CD4-positive, alpha-beta T cell treated with Interleukin-15 for 4 hours (primary cell): ENCODE measurements at places on chromosomes 2 and 18.

GRCh38 chr2:3739313-3739712 lies 35.9 kb downstream of the DCDC2C start:
- DNase-seq: no peak

DNA sequence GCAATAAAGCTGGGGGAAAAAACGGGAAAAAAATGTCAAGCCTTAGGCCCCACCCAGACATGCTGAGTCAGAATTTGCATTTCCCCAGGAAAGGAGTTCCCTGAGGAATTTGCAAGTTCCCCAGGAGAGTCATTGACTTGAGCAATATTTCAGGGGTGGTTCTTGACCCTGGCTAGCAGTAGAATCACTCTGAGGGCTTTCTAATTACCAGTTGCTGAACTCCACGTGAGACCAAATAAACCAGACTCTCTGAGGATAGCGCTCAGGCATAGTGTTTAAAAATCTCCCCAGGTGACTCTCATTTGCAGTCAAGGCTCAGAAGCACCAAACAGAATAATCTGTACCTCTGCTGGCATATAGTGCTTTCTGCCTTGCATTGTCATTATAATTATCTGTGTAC lies 48.7 kb downstream of the C1QL2 start:
- no peak for DNase-seq

GRCh38 chr2:126378176-126378575 lies 277.8 kb upstream of the GYPC start:
- DNase-seq: no peak

DNA sequence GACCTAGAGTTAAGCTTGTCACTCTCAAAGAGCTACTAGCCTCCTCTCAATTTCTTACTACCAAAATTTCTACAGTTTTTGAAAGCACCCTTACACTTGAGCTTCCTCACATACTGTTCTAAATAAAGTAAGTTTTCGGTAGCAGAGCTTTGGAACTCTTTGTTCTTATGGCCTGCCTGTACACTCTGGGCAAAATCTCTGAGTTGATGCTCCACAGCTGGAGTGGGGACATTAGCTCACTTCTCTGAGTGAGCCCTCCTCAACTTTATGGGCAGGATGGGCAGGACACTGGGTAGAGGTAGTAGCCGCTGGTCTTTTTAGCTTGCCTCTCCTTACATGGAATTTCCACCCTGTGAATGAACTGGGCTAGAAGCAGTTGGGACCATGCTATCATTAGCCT lies 127.8 kb downstream of the FAM210A start:
- DNase-seq: no peak

GRCh38 chr2:48080534-48081316 lies 174.4 kb upstream of the FBXO11 start:
- DNase-seq: no peak

DNA sequence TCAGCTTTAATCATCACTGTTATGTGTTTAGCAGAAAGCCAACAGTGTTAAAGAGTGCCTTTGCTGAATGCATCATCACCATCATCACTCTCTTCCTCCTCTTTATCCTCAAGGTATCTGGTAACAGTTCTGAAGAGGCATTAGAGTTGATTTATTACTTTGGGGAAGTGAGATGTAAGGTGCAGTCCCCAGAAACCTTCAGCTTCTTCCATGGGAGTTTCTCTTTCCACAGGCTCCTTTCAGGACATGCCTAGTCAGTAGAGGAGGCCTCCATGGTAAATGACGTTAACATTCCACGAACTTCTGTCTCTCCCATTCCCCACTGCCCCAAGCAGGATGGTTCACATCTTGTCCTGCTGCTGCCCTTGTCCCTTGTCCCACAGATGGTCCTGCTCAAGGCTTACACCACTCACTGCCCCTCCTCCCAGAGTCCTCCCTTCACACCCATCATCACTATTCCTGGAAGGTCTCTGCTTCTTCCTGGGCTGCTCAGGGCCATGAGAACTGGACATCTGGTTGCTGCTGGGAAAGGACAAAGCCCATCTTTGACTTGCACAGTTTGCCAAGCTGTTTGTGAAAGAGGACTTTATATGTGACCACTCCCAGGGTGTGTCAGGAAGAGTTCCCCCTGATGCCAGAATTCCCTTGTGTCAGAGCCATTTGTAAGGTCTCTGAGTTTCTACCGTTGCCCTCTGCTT lies 5.3 kb upstream of the REG1A start:
- DNase-seq: no peak

DNA sequence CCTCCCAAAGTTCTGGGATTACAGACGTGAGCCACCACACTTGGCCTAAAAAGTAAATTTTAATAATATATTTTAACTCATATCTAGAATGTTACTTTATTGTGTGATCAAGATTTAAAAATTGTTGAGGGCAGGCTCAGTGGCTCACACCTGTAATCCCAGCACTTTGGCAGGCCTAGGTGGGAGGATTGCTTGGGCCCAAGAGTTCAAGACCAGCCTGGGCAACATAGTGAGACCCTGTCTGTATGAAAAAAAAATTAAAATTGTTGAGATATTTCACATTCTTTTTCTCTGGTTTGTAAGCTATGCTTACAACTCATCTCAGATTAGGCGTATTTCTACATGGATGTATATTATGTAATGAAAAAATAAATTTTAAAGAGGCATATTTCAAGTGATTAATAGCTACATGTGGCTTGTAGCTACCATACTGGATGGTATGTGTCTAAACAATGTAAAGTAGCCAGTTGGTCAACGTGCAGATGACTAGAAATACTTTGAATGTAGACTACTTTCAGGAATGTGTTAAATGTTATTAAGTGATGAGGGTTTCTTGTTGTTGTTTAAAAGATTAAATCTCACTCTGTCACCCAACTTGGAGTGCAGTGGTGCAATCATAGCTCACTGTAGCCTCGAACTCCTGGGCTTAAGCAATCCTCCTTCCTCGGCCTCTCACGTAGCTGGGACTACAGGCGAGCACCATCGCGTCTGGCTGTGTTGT lies 5.9 kb downstream of the RAB10 start:
- no peak for DNase-seq

GRCh38 chr18:51610481-51610880 lies 413.0 kb upstream of the MEX3C start:
- no peak for DNase-seq

DNA sequence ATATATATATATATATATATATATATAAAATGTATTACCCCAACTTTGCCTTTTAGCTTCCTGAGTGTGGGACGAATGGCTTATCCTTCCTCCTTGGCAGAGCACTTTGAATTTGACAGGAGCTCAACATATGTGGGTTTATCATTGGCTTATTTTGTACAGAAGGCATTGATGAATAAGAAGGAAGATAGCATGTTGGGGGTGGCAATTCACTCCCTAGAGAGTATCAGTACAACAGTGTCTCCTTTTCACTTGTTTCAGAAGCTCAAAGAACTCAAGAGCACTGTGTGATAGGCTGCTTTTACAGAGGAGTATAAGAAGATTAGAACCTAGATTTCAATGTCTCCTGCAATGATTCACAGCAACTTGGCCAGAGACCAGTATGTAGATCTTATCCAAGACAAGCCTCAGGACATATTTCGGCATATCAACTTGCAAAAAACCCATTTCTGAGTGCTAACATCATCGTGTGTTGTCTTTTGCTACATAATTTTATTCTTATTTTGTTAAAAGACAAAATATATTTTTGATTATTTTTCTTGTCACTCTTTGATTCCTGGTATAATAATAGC lies 345.8 kb downstream of the SOCS6 start:
- no peak for DNase-seq

GRCh38 chr2:152399003-152399402 lies 64.0 kb downstream of the FMNL2 start:
- no peak for DNase-seq

- no peak for DNase-seq
Observed at GRCh38 chr2:118249531-118249930, 161.3 kb downstream of the INSIG2 start.

- no peak for DNase-seq
Observed at GRCh38 chr2:225379856-225380255, 19.7 kb upstream of the NYAP2 start.

- no peak for DNase-seq
Observed at GRCh38 chr2:232354069-232354468, 24.5 kb upstream of the ALPP start.
